Stimulated activated CD4-positive, alpha-beta T cell treated with anti-CD3 and anti-CD28 coated beads, Interleukin-12 subunit alpha, Interleukin-12 subunit beta, amount 100 ng/mL, for 24 hours (primary cell): ENCODE measurements at places on chromosomes 1 and 21.

DNA sequence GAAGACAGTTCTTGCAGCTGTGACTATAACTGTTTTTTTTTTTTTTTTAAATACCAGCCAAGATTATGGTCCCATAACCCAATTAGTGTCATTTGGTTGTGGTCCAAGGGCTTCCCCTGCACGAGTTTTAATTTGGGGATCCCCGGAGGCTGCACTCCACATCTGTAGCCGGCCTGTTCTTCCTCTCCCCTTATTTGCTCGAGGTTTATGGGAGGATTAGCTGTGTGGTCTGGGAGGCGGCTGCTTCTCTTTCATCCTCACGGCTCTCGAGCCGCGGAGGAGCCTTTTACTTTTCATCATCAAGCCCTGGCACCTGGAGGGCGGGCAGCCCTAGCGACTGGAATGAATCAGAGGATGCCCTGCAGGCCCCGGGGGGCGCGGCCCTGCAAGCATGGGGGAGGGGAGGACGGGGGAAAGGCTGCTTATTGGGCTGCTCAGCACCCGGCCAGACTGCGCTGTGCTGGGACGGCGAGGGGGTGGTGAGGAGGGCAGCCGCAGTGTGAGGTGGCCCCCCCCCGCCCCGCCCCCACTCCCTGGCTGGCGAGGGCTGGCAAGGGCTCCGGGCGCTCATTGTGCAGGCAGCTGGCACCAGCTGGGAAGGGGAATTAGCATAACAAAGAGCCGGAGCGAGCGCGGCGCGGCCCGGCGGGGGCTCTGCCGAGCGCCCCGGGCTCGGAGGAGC, 18.5 kb downstream of the SERTAD4 start:
- DNase-seq = no peak

- DNase-seq = no peak
Measured at GRCh38 chr1:204511366-204511765, 4.8 kb upstream of the MDM4 start.

DNA sequence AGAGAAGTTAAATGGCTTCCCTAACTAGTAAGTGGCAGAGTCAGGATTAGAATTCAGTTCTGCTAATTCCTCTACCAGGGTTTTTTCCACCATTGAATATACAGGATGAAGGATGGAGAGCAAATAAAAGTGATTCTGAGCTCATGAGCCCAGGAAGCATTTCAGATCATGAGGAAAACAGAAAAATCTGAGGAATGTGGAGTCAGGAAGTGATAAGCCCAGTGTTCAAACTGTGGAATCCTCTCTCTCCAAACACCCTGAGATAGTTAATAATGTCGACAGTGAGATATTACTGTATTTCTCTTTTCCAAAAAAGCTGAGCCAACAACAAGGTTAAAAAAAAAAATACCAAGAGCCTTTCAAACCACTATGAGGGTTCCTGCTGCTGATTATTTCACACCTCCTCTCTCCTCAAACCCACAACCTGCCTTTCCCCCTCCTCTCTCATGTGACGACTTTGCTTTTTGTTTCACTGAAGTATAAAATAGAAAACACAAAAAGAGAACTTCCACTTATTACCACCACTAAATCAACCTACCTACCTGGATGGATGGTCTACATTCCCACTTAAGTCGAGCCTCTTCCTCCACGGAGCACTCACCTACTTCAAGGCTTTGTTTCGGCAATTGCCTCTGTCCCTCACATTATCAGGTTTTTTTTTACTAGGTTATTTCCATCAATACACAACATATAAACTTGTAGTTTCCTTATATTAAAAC, 8.9 kb downstream of the SLAMF1 start:
- DNase-seq = no peak

DNA sequence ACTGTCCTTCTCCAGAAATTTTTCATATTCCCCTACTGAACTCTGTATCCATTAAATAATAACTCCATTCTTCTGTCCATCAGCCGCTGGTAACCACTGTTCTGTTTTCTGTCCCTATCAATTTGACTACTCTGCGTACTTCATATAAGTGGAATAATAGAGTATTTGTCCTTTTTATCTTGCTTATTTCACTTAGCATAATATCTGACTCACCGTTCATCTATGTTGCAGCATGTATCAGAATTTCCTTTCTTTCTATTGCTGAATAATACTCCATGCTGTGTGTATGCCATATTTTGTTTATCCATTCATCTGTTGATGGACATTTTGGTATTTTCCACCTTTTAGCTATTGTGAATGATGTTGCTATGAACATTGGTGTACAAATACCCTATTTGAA, 71.9 kb downstream of the CEP350 start:
- no peak for DNase-seq

DNA sequence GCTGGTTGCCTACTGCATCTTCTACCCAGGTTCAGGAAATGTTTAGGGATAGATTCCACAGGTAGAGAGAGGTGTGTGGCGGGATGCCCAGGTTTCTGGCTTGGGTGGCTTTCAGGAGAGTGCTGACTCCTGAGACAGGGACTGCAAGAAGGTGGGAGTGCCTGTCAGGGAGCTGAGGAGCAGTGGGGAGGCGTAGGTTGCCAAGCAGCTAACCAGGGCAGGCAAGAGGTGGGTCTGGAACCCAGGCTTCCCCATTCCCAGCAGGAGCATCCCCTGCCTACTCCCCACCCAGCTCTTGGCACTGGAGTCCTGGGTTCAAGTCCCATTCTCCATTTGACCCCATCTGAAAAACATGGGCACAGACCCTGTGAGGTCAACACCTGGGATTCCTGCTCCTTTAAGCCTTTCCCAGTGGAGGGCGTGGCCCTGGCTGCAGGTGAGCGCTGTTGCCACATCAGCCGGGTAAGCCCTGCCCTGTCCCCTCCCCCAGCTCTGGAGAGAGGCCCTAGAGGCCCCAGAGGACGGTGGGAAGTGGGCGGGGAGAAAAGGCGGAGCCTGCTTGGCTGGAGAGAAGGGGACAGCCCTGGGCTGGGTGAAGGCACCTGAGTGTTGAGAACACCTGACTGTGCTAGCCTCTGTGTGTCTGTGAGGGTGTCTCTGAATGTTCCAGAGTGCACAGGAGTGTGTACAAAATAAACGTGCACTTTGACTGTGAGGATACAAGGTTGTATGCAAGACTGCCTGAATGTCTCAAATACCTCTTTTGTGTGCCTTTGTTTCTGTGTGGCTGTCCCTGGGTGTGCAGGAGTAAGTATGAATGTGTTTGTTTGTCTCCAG, 14.0 kb upstream of the SYNC start:
- peak; percentile 53 for DNase-seq

DNA sequence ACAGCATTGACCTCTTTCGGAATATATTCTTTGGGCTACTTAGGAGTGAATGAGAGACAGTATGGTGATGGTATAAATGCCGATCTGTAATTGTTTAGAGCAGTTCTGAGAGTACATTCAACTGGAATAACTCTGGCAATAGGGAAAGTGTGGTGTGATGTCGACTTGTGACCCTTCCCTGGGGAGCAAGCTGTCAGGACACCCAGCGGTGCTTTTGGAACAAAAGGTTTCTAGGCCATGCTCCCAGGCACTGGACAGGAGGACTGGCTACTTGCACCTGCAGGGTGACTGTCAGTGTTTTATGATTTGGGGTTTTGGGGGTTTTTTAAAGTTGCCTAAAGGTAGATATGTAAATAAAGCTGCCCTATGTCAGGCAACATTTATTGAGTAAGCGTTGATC, 50.9 kb downstream of the MACO1 start:
- DNase-seq = no peak

GRCh38 chr21:45410865-45411809, 6.2 kb downstream of the COL18A1 start:
- DNase-seq = no peak

- peak; percentile 4 for DNase-seq
Measured at GRCh38 chr1:207579436-207579799, 65.5 kb upstream of the CR1L start.

GRCh38 chr21:33157303-33157702, 72.4 kb upstream of the IFNAR2 start:
- no peak for DNase-seq

GRCh38 chr1:232472485-232473041, 157.4 kb downstream of the SIPA1L2 start:
- DNase-seq = no peak

DNA sequence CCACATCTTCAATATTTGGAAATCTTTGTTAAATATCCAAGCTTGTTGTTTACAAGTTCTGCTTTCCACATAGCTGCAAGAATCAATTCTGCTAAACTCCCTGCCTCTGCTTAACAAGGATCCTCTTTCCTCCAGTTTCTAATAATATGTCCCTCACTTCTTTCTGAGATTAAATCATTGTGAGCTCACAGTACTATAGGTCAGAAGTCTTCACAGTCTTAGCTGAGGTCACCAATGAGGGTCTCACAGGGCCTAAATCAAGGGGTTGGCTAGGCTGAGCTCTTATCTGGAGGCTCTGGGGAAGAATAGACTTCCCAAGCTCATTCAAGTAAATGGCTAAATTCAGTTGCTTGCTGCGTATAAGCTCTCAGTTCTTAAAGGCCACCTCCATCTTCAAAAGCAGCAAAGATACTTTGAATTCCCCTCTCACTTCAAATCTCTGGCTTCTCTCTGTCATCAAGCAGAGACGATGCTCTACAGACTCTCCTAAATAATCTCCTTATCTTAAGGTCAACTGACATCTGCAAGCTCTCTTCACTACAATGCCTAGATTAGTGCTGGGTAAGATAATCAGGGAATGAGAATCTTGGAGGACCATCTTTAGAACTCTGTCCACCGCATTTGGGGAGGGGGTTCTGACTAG, 175.3 kb downstream of the PLPPR4 start:
- DNase-seq = no peak

GRCh38 chr1:158800526-158800925, 19.5 kb upstream of the OR6N2 start:
- no peak for DNase-seq

- DNase-seq = no peak
Measured at GRCh38 chr1:154941333-154942013, 5.0 kb upstream of the PMVK start.

DNA sequence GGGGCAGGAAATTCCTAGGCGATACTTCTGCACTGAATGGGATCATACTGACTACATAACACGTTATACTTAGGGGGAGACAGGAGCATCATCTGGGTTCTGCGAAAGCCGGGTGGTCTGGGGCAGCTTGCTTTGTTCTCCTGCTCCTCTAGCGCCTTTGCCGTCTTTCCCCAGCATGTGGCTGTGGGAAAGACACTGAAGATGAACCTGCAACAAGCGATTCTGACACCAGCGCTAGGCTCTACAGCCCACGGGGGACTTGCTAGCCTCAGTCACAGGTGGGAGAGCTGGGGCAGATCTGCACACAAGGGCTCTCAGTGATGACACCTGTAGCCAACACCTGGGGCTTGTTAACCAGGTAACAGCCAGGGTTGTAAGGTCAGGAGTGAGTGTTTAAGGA, 51.8 kb downstream of the CD46 start:
- DNase-seq = no peak

GRCh38 chr1:89149229-89149628, 23.3 kb upstream of the GBP2 start:
- no peak for DNase-seq

GRCh38 chr1:235486321-235486720, 17.9 kb downstream of the B3GALNT2 start:
- DNase-seq = no peak

GRCh38 chr1:113660088-113660487, 99.2 kb downstream of the PHTF1 start:
- no peak for DNase-seq

GRCh38 chr1:234997896-234998741, 130.5 kb downstream of the TOMM20 start:
- no peak for DNase-seq

DNA sequence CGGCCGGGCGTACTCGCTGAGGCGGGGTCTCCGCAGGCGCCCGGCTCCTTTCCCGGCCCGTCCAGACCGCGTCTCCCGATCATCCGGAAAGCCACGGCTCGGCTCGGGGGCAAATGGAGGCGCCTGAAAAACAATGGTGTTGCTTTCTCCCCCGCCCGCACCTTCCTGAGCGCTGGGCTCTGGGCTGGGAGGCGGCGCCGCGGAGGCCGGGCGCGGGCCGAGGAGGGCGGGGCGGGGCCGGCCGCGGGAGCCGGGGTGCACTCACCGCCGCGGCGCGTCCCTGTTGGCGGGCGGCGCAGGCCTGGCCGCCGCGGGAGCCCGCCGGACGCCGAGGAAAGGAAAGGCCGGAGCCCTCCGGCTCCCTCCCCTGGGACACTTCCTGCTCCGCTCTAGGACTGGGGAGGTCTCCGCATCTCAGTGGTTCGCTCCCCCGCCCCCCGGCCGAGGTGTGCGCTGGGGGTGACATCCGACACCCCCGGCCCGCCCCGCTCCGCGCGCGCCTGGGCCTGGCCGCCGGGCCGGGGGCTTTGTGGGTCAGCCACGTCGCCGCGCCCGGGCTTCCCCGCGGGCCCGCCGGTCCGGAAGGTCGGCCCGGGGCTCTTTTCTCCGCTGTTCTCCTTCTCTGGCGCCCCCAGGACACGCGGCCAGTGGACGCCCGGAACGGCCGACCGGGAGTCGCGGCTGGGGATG, at the start of gene ZNF496:
TSS of gene ZNF496 (minus strand) at position 343 of the 690 bp plus-strand sequence. CDS start 2,289 bp downstream, outside the sequence.
- peak; percentile 51 for DNase-seq

DNA sequence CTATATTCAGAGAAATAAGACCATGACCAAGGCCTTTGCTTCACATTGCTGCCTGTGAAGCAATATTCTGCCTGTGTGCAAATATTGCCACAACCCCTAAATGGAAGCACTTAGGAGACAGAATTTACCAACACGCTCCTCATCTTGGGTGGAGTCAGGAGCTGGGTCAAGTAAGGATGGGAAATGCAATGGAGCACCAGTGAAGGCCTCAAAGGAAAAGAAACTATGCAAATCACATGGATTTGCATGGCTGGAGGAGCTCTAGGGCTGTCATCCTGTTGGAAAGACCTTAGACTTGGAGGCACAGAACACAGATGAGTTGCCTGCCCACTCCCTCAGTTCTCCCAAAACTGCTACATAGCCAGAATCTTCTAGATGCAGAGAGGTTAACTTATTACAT, 435.5 kb downstream of the SIPA1L2 start:
- no peak for DNase-seq

GRCh38 chr1:22900451-22900850, 72.2 kb downstream of the LACTBL1 start:
- no peak for DNase-seq

DNA sequence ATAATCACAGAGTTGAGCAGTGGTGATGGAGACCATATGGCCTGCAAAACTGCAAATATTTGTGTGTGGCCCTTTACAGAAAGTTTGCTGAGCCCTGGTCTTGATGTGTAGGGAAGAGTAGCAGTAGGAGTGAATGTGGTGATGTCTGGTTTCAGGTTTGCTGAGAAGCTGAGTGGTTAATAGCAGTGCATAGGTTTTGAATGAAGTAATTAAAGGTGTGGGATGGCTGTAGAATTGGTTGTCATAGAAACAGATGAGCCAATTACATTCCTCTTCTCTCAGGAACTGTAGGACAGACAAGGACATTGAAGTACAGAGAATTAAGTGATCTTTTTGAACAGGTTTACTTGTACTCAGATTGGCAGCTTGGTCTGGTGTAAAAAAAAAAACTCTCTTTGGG, 37.4 kb downstream of the PRDM2 start:
- no peak for DNase-seq
